ENCODE measurements at places on chromosomes 11 and 22.

GRCh38 chr11:72736452-72737069, 15.6 kb downstream of the ARAP1 start:
- no peak for DNase-seq

GRCh38 chr22:24400726-24401596, 26.4 kb upstream of the ADORA2A start:
- DNase-seq, result no peak

- no peak for DNase-seq
Observed at GRCh38 chr11:35780951-35781860, 118.6 kb downstream of the TRIM44 start.

DNA sequence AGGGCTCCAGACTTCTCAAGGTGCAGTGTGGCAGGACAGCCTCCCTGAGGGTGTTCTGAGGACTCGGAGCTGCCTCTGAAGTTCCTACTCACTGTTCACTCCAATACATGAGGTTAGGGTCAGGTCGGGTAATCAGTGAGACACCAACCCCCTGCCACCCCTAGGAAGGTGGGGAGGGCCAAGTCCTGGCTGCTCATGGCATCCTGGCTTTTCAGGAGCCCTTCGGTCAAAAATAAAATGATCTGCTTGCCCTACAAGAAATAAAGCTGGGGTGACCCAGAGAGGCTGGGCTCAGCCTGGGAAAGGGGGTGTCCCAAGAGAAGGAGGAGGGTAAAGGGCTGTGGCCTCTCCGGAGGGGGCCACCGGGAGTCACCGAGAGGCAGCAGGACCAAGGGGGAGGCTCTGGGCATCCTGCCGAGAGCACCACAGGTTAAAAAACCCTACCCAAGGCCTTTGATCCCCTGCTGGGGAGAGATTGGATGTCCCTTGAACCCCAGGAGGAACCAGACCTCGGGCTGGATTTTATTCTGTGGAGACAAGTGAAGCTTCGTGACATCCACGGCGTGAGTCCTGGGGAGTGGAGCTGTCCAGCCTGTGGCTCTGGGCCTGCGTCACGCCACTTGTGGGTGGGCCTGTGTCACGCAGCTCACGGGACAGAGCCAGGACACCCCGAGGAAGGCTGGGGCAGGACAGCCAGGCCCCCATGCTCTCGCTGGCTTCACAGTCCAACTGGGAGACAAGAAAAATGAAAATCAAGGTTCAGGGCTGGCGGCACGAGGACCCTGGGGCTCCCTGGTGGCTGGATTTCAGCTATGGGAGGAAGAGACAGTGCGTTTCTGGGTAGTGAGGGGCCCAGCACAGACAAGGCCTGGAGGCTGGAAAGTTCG, 102.2 kb upstream of the FGF3 start:
- peak; percentile 55 for DNase-seq

DNA sequence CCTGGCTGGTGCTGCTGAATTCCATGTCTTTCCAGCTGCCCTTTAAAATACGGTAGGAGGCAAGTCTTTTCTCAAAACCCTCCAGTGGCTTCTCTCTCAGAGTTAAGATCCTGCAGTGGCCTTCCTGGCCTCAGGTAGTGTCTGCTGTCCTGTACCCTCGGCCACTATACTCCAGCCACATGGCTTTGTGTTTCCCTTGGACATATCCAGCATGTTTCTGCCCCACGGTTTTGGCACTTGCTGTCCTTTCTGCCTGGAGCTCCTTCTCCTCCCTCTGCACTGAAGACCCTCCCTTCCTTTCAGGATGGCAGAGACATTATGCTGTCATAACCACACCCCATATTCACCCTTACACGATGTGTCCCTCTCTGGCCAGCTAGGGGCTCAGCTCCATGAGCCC, 76.5 kb upstream of the B3GAT1 start:
- DNase-seq, result no peak

GRCh38 chr22:36816636-36817524, at the start of gene PVALB:
Gene PVALB (minus strand): TSS chr22:36817035. CDS start chr22:36817005, 30 bp downstream.
- DNase-seq, result no peak

- no peak for DNase-seq
Observed at GRCh38 chr11:85595285-85595884, 31.8 kb downstream of the DLG2 start.

GRCh38 chr11:111499483-111499882, 12.7 kb downstream of the BTG4 start:
- DNase-seq, result no peak

- DNase-seq, result no peak
Observed at GRCh38 chr22:31179345-31179744, 19.4 kb downstream of the RNF185 start.

GRCh38 chr22:49522582-49523373, 304.9 kb downstream of the BRD1 start:
- no peak for DNase-seq

DNA sequence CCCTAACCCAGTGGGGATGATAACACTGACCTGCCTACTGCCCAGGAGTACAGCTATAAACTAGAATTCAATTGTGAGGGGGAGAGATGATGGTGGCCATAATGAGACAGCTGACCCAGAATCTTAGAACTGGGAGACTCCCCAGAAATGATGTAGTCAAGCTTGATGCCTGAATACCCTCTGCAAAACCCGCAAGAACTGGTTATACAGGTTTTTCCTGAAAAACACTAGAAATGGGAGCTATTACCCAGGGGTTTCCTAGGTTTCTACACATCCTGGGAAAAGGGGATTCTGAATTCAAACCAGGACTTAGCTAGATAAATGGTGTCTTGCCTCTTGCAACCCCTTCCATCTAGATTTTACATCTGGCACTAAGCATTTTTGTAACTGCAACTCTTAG, 113.8 kb upstream of the NARS2 start:
- no peak for DNase-seq

DNA sequence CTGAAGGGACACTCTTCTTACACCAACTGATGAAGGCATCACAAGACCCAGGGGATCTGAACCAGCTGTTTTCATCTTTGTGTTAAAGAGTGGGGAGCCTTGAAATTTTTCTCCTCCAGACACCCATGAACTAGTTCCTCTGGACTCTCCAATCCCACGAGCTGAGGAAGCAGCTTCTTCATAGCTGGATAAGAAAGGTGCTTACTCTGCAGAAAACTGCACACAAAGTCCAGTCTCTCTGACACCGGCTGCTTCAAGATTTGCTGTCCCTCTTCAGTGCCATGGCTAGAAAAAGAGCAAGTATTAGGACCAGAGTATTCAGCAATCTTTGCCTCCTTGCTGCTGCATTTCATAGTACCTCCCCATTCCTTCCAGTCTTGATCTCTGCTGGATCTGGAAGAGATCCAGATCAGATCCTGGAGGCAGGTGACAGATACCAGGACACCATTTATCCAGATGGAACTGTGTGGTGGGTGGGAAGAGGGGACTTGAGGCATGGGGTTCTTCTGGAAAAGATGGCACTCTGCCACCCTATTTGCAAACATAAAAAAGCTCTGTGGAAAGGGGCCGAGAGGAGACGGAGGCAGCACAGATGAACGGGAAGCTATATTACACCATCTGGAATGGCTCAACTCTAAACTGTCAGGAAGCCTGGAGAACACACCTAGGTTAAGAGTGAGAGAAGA, 25.5 kb downstream of the IL18BP start:
- no peak for DNase-seq

GRCh38 chr11:17770048-17770652, 35.6 kb downstream of the KCNC1 start:
- DNase-seq, result no peak

DNA sequence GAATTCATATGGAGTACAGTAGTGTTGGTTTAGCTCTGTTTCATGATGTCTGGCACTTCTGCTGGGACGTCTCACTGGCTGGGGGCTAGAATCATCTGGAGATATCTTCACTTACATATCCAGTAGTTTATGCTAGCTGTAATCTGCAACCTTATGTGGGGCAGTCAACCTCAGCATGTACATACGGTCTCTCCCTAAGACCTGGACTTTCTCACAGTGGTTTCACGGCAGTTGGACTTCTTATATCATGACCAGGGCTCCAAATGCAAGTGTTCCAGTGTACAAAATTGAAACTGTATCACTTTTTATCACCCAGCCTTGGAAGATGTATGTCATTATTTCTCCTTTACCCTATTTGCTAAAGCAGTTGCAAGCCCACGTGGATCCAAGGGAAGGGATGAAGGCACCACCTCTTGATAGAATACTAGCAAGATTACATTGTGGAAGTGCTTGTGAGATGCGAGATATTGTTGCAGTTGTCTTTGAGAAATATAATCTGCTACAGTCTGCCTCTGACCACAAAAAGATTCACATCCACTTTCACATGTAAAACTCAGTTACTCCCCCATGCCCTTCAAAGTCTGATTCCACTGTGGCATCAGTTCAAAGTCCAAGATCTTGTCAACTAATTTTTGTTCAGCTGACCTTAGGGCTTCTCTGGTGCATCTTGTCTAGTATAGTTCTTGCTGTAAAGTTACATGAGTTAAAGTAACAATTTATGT, 316.6 kb upstream of the NCAM1 start:
- DNase-seq, result peak; percentile 7

DNA sequence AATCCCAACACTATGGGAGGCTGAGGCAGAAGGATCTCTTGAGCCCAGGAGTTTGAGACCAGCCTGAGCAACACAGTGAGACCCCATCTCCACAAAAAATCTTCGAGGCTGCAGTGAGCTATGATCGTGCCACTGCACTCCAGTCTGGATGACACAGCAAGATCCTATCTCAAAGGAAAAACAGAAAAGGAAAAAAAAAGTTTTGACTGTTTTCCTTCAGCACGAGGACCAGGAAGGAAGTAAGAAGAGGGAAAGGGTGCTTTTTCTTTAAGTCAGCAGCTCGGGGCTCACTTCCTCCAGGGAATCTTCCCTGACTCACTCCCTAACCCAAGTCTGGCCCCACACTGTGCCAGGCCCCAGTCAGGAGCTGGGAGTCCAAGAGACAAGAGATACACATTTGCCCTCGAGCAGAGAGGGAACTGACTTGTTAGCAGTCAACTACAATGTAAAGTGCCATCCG, 14.2 kb downstream of the ARRB1 start:
- no peak for DNase-seq

DNA sequence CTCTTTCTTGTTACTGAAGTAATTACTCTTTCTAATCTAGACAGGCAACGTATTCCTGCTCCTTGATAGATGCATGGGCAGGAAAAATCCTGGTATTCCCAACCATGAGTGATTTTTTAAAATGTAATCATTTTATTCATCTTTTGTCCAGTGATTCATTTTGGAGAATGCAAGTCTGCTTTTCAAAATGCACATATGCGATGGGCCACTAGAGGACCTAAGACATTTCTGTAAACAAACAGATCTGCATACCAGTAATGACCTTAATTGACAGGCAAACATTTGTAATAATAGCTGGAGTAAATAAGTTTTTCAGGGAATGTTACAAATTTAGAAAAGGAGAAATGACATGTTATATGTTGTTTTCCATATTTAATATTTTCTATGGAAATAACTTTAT, 1167.6 kb downstream of the JRKL start:
- no peak for DNase-seq

- no peak for DNase-seq
Observed at GRCh38 chr22:21074102-21074715, 28.5 kb downstream of the LRRC74B start.

DNA sequence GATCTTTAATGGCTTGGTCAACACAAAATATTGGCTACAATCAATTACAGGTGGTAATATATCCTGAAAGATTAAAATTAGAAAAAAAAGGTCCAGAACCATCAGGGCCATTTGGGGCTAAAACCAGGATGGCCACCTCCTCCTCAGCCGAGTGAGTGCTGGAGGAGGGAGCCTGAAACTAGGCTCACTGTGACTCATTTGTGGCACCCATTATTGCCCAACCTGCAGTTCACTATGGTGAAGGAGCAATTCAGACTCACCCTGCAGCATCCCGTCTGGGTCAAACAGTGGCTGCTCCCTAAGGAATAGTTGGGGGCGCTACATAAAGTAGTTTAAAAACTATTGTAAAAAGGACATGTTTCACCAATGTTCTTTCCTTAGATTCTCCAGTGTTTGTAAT, 60.7 kb downstream of the GLYATL1 start:
- DNase-seq, result no peak

DNA sequence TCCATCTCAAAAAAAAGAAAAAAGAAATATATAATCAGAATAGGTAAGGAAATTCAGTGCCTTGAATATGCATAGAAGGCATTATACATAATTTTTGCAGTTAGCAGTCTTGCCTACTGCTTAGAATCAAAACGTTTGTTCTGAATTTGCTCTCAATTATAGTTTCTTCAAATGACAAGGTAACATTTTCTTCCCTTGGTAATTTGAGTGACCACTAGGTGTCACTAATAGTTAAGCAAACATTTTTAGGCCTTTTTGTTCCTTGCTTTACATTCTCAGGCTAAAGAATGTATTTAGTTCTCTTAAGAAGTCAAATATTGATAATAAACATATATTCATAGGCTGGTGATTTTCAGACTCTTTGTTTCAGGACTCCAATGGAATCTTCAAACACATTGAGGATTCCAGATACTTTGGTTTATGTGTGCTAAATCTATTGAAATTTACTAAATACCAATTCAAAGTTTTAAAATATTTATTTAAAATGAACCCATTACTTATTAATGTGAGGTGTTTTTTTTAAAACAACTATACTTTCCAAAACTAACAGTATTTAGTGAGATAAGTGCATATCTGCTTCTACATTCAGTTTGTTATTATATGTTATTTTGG, 55.0 kb upstream of the DEPDC7 start:
- no peak for DNase-seq

DNA sequence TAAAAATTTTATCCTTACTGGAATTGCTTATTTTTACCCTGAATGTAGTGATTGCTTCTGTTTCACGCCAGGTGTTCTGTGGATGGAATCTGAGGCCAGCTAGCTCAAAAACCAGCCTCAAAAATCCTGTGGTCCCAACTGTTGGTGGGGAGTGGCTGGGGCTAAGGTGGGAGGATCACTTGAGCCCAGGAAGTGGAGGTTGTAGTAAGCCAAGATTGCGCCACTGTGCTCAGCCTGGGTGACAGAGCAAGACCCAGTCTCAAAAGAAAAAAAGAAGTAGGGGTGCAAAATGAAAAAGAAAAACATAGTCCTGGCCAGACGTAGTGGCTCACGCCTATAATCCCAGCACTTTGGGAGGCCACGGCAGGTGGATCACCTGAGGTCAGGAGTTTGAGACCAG, 27.0 kb upstream of the SLC5A1 start:
- DNase-seq, result no peak

GRCh38 chr11:17972987-17973386, 39.9 kb downstream of the SERGEF start:
- no peak for DNase-seq

DNA sequence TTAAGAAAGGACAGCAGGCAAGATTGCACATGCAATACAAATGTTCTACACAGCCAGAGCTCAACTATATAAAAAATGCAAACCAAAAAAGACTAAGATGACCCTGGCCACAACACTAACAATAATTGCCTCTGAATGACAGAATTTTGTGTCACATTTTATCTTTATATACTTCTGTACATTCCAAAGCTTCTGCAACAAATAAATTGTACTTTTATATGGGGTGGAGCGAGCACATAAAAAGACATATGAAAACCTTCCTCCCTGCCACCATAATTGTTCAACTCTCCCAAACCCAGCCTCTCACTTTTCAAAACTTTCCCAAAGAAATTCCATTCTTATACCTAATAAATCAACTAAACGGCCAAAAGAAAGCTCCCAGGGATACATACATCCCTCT, 10.7 kb downstream of the BUD13 start:
- DNase-seq, result no peak

GRCh38 chr11:62573592-62574362, at the start of gene EEF1G:
Gene EEF1G (minus strand): TSS chr11:62573891. CDS start chr11:62573842, 49 bp downstream.
- no peak for DNase-seq
